ENCODE measurements at places on chromosomes 4 and X.

- peak; percentile 72 for DNase-seq
Measured at GRCh38 chrX:140709421-140709846, at the start of gene LINC00632. Gene LINC00632, plus strand, starts transcription at chrX:140709759.

GRCh38 chr4:4572821-4573220 is 31.0 kb upstream of the STX18 start:
- DNase-seq: no peak

- DNase-seq: peak; percentile 52
Measured at GRCh38 chr4:76197971-76198410, 15.6 kb downstream of the SCARB2 start.

DNA sequence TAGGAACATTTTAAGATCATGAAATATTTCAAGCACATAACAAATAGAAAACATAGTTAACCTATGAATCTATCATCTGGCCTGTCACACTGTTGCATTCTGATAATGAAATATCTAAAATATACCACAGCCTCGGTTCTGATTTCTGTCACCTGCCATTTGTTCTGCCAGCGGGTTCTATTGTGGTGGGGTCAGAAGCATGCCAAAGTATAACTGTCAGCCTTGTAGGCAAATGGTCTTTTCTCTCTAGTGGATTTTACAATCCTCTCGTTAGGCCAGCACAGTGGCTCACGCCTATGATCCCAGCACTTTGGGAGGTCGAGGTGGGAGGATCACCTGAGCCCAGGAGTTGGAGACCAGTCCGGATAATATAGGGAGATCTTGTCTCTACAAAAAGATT is 47.9 kb downstream of the HTRA3 start:
- no peak for DNase-seq

- DNase-seq: peak; percentile 71
Measured at GRCh38 chrX:140141444-140142029, 176.2 kb upstream of the CXorf66 start.

DNA sequence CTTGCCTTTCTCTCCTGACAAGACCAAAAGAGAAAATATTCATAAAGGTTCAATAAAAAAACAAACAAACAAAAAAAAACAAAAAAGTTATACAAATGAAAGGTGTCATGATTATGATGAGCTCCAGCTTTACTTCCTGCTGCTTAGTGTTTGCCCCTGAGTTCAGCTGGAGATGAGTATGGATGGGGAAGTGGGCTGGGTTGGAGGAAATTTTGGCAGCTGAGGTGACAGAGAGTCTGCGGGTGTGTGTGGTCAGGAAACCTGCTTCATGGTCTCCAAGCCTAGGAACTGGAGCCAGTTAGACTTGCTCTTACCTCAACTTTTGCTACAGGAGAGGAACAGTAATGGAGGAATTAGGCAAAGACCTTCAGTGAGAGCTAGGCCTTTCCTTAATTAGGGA is 4.3 kb upstream of the CYSLTR1 start:
- DNase-seq: no peak

GRCh38 chrX:135354288-135354687 is 45.0 kb downstream of the ETDC start:
- DNase-seq: no peak

GRCh38 chrX:130631011-130631410 is 229.2 kb downstream of the RBMX2 start:
- DNase-seq: no peak

- no peak for DNase-seq
Measured at GRCh38 chr4:121041307-121042090, 30.8 kb downstream of the NDNF start.

- peak; percentile 28 for DNase-seq
Measured at GRCh38 chr4:112145790-112146501, 692 bp downstream of the FAM241A start.

- DNase-seq: no peak
Measured at GRCh38 chr4:176726803-176727202, 65.9 kb downstream of the VEGFC start.

- no peak for DNase-seq
Measured at GRCh38 chr4:136992032-136992431, 540.3 kb downstream of the PCDH18 start.

- no peak for DNase-seq
Measured at GRCh38 chr4:115165503-115165902, 52.1 kb upstream of the NDST4 start.

- no peak for DNase-seq
Measured at GRCh38 chr4:106034751-106035150, 139.5 kb downstream of the NPNT start.

- peak; percentile 14 for DNase-seq
Measured at GRCh38 chr4:172986114-172986513, 182.5 kb upstream of the GALNT7 start.

- no peak for DNase-seq
Measured at GRCh38 chr4:2432991-2433530, 14.3 kb downstream of the CFAP99 start.

DNA sequence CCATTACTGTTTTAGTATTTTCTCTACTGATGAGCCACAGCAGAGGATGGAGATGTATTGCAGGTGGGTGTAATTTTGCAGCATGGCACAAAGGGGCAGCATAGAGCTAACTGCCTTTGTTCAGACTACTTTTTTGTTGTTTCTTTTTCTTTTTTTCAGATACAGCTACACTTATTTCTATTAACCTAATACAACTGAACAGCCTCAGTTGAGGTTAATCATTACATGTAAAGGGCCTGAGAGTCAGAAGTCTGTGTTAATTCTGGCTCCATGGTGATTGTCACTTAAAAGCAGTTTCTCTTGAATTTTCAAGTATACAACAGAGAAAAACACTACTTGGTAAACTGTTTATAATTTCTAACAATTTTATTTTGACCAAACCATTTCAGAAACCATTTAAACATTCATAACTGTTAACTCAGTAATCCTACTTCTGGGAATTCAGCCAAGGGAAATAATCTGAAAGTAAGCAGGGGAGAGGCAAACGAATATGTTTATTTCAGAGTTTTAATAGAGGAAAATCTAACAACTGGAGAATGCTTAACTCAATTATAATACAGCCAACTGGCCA is 13.9 kb upstream of the PPEF2 start:
- peak; percentile 66 for DNase-seq

DNA sequence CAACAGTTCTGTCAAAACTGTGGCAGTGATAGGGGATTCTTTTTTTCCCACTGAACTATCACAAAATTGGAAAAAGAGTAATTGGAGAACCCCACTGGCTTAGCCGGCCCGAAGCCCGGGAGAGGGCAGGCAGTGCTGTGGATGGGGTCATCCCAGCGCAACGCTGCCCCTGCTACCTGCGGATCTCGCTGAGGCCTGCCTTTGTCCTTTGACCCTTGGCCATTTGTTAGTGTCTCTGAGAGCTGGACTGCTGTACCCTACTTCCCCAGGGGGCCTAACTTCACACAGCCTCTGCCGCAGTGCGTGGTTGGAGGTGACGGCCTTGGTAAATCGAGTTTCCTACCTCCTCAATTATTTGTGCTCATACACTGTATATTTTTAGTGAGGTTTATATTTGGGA is 43.0 kb upstream of the MSANTD1 start:
- DNase-seq: no peak

- DNase-seq: peak; percentile 21
Measured at GRCh38 chrX:7068939-7069367, 78.6 kb upstream of the STS start.

GRCh38 chr4:20698820-20699219 is 1.4 kb upstream of the PACRGL start:
- DNase-seq: no peak

DNA sequence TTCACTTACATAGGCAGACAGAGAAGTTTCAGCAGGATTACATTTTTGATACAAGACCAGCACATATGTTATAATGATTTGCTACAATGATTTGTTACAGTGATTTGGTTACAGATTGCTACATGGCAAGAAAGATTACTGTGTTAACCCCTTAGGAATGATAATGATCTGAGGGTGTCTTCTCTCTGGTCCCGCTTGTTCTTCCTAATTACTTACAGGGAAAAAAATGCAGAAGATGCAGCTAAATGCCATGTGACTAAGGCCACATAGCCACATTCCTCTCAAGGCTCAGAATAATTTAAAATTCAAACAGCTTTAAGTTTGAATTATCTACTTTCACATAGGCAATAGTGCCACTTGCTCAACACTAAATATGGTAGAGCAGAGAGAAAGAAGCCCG is 9.7 kb upstream of the LAP3 start:
- no peak for DNase-seq

GRCh38 chr4:16636912-16637630 is 261.4 kb downstream of the LDB2 start:
- no peak for DNase-seq

DNA sequence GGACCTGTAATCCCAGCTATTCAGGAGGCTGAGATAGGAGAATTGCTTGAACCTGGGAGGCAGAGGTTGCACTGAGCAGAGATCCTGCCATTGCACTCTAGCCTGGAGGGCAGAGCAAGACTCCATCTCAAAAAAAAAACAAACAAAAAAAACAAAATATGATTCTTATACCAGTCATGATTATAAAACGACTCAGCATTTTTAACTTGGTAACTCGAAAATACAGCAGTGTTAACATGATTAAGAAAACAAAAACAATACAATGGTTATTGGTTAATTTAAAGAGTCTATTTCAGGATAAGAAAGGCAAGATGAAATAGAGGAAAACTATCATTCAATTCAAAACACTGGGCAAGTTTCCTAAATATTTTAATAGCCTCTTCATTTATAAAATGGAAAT is 865.3 kb downstream of the PCDH7 start:
- no peak for DNase-seq

GRCh38 chr4:9845791-9846493 is 64.5 kb downstream of the DRD5 start:
- no peak for DNase-seq

DNA sequence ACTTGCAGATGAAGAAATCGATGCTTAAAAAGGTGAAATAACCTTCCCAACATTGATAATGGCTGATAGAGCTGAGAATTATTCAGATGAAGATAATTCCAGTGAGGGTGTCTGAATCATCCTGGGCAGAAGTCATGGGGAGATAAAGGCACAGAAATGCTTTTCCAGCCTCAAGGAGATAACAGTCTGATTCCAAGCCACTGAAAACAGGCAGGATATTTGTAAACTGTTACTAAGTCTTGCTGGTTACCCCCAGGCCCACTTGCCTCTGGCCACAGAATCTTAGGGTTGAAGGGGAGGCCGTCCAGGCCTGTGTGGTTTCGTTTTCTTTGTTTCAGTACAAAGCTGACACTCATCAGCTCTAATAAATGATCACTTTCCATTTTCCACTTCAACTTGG is 158.5 kb downstream of the SH3KBP1 start:
- DNase-seq: no peak

GRCh38 chrX:103932133-103932532 is 30.3 kb upstream of the TMSB15B start:
- no peak for DNase-seq

- DNase-seq: no peak
Measured at GRCh38 chrX:53813670-53814440, 127.3 kb upstream of the HUWE1 start.

DNA sequence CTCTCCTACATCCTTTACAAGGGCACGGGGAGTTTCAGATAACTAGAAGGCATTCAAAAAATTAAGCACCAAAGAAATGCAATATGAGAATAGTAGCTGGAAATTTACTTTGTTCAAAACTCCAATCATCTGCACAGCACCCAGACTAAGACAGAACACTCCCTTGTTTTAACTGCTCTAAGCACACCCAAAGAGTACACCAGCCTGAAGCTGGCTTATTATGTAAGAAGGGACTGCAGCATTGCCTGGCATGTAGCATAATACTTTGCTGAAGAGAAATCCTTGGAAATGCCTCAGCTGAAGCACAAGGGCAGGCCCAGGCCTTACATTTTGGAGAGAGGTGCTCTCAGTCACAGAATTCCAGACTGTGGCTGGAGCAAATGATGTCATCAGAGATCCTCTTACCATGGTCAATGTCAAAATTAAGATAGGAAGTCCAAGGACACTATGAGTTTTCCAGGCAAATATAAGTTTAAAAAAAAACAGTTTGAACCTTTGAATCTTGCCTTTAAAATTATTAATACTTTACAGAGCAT is 14.8 kb downstream of the ARHGEF6 start:
- no peak for DNase-seq

GRCh38 chr4:76494243-76494642 is 59.2 kb downstream of the SHROOM3 start:
- DNase-seq: no peak

DNA sequence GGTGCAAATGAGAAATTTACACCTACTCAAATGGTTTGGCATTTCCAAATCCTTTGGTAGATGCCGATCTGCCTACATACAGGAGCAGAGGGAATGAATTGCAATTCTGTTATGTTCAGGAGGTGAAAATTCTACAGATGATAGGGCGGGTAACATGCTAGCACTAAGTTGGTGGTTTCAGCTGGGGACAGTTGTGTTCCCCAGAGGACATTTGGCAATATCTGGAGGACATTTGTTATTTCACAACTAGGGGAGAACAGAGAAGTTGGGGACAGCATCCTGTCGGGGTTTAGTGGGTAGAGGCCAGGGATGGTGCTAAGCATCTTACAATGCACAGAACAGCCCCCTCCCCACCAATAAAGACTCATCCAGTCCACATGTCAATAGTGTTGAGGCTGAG is 96.5 kb upstream of the PUDP start:
- no peak for DNase-seq

- DNase-seq: no peak
Measured at GRCh38 chr4:151031831-151032605, 16.9 kb upstream of the LRBA start.

All from HAP-1 (cell line).